Activated T-cell treated with anti-CD3 and anti-CD28 coated beads, Interleukin-2, amount 50 U/mL, for 4 hours (primary cell): ENCODE measurements at places on chromosomes 16 and 17.

DNA sequence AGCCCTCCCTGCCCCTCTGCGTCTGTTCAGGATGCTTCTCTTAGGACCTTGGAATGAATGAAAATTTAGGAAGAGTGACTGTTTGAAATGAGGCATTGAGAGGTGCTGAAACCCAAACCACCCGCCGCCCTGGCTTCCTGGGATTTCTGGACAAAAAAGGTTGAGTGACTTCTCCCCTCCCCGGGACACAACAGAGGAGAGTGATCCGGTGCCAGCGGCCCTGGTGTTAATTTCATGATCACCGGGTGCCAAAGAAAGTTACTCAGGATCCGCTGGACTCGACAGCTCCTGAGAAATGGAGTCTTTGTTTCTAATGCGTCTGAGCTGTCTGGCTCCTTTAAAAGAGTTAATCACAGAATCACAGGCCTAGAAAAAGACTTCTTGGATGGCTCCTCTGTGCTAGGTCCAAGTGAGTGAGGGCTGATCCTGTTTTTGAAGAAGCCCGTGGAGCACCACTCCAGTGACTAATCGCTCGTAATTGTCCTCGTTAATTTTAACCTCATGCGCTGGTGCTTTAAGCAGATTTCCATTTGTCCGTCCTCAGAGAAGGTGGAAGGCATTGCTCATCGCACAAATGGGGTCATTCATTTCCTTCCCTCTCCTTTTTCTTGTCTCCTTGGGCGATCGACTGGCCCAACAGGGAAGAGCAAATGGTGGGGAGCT lies 144.4 kb upstream of the ZFHX3 start:
- DNase-seq, result no peak

DNA sequence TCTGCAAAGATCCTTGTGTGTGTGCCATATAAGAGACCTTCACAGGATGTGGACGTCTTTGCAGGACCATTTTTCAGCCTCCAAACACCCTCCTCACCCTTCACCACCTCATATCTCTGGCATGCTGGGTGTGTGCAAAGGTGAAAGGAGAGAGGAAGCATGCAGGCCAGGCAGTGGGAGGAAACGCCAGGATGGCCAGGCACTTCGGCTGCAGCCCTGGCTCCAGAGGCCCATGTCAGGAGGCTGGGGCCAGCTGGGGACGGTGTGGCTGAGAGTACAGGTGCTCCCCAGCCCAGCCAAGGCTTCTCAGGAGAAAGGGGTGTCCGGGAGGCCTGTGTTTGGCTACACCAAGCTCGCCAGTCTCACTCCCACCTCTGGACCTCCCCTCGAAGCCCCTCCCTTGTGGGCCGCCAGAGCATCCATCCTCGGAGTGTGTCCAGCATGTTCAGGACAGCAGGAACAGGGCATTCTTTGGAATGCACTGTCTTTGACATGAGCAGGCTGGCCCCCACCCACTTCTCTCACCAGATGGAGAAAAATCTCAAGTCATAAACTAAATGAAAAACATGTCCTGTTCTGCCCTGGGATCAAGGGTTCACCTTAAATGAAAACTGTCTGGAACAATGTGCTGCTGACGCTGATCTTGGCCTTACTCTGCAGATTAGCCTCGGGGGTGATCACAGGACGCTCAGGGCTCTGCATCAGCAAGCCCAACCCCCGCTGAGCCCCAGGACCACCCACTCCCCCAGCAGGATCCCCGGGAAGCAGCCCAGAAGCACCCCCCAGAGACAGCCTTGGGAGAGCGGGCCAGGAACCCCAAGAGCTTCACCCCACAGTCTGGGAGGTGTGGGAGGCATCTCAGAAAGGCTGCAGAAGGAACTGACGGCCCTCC lies 15.9 kb downstream of the PEMT start:
- DNase-seq, result no peak

- peak; percentile 53 for DNase-seq
These were observed 230.3 kb downstream of the MRTFB start for GRCh38 chr16:14301169-14302030.

GRCh38 chr16:54937671-54938211 lies 7.1 kb downstream of the IRX5 start:
- no peak for DNase-seq

GRCh38 chr17:78510141-78511075 lies 66.8 kb downstream of the DNAH17 start:
- no peak for DNase-seq

GRCh38 chr17:60524463-60525327 lies 1.3 kb downstream of the APPBP2 start:
- DNase-seq, result no peak

- no peak for DNase-seq
These were observed 21.4 kb upstream of the NKD1 start for GRCh38 chr16:50526796-50527195.

DNA sequence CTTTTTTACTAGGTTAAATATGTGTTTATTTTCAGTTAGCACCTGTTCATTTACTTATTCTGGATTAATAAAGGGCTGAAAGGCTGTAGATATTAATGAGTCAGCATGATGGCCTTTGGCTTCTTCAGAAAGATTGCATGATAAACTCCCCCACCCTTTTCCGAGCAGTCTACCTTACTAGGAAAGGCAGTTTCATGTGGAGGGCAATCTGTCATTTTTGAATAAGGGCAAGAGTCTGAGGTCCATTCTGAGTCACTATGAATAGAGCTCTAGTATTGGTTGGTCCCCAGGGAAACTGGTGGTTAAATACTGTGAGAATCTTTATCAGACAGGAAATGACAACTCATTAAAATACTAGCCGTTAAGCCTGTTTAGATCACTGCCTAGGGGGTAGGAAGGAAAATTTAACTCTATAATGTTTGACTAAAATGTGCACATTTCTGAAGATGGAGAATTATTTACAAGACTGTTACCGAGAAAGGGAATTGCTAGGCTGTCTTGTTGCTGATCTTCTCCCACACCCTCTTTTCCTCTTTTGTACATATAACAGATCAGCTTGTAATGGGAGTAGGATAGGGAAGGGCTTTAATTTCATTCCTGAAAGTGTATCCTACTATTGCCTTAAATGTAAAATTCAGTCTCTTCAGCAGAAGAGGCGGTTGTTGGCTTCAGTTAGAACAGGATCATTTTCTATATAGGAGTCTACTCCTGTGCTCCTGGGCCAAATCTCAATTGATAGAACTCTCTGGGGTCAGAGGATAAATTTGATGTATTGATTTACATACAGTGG lies 63.3 kb downstream of the TUBD1 start:
- no peak for DNase-seq

- no peak for DNase-seq
These were observed 19.0 kb downstream of the ABCC12 start for GRCh38 chr16:48136547-48137360.

DNA sequence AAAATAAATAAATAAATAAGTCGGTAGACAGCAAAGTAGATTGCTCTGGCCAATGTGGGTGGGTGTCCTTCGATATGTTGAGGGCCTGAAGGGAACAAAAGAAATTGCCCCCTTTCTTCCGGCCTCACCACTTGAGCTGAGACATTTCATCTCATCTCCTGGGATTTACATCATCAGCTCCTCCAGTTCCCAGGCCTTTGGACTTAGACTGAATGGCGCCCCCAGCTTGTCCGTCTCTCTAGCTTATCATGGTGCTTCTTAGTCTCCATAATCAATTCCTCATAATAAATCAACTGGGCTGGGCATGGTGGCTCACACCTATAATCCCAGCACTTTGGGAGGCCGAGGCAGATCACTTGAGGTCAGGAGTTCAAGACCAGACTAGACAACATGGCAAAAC lies 13.8 kb upstream of the HAP1 start:
- no peak for DNase-seq

DNA sequence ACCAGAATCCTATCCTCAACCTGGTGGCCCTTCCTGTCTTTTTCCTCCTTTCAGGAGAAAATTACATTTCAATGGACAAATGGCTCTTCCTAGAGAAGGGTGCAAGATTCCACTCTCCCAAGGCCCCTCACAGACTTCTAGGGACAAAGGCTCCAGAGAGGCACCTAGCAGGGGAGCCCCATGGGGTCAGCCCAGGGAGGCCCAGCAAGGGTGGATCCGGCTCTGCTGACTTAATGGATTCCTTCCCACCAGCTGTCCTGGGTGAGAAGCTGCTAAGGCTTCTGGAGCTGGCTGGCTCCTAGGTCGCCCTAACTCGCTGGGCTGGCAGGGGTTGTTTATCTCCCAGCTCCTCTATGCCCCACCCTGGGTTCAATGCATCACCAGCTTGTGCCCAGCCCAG lies 152.4 kb downstream of the ZNF423 start:
- no peak for DNase-seq

DNA sequence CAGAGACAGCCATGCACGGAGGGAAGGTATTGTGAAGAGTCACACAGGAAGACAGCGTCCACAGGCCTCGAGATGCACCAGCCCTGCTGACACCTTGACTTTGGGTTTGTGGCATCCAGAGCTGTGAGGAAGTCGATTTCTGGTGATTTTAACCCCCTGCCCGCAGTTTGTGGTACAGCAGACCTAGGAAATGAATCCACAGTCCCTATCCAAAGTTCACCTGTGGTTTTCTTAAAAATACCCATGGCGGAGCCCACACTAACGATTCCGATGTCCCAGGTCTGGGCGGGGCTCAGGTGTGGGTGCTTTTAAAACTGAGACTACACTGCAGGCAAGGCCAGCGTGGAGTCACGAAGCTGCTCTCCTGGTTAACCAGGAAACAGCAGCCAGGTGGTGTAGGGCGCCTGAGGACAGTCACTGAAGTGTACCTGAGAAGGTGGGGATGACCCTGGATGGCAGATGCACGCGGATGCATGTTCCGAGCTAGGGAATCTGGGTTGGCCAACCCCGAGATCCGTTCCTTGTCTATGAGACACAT lies 14.4 kb upstream of the MEAK7 start:
- peak; percentile 38 for DNase-seq

GRCh38 chr16:74942566-74942965 lies 42.4 kb downstream of the WDR59 start:
- no peak for DNase-seq

DNA sequence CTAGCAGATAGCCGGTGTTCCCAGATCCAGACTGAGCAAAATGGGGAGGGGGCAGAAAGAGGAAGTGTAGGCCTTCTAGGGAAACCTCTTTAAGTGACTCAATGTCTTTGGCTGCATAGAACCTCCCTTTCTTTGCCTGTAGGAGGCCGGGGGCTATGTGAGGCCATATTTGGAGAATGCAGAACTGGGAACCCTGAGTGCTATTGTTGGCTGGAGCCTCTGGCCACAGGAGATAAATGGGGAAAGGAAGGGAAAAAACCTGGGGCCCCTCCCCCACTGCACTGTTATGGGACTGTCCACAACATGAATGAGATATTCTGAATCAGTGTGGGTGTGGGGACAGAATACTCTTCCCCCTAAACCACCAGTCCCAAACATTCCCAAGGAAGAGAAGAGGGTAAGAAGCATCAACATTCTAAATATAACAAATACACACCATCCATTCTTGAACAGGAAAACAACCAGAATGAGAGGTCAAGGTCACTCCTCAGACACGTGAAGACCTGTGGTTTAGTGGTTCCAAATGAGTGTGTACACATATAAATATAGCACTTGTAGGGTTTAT lies 2.4 kb downstream of the VPS25 start:
- no peak for DNase-seq

GRCh38 chr16:85288341-85288868 lies 176.1 kb upstream of the CIBAR2 start:
- no peak for DNase-seq

- DNase-seq, result no peak
These were observed 13.1 kb upstream of the ZFHX3 start for GRCh38 chr16:73060892-73061490.

GRCh38 chr16:383326-384051 lies 1.7 kb upstream of the PGAP6 start:
- DNase-seq, result peak; percentile 37

DNA sequence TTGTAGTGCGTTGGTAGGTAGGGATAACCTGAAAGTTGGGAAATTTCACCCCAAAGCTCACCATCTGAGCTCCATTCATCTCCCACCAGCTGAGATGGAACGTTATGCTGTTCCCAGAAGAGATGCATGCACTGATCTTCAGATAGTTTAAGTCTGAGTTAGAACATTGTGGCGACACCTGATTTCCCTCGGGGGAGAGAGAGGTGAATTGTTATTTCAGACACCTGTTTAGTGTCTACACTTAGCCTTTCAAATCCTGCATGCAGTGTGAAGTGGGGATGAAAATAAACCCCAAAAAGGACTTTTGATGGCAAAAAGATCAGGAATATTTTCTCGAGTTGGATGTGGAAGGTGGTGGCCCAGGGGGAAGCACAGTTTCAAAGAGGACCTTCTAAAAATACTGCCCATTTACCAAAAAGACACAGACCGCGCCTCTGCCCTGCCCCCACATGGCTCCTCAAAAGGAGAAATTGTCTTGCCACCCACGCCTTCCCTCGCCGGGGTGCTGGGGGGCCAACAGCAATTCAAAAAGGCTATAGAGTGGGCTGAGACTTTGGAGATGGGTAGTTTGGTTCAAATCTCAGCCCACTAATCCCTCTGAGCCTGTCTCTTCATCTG lies 11.4 kb downstream of the CIITA start:
- no peak for DNase-seq

- DNase-seq, result no peak
These were observed 45.7 kb upstream of the TOB1 start for GRCh38 chr17:50911890-50912289.

DNA sequence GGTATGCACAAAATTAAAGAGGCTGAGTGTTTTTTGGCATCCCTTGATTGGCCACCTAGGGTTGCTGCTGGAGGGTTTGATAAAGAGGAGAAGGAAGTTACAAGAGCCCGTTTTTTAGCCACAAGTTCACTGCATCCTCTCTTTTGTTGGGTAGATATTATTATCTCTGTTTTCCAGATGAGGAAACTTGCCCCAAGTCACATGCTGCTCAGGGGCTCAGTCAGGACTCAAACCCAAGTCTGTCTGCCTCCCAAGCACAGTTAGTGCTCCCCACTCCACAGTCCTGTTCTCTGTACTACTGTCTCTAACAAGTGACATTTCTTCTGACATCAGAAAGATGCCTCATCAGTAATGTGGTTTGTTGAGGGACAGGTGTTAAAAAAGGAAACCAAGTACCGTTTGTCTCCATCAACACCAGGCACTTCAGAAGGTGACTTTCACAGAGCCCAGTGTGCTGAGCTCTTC lies 1.4 kb downstream of the NT5M start:
- DNase-seq, result no peak

DNA sequence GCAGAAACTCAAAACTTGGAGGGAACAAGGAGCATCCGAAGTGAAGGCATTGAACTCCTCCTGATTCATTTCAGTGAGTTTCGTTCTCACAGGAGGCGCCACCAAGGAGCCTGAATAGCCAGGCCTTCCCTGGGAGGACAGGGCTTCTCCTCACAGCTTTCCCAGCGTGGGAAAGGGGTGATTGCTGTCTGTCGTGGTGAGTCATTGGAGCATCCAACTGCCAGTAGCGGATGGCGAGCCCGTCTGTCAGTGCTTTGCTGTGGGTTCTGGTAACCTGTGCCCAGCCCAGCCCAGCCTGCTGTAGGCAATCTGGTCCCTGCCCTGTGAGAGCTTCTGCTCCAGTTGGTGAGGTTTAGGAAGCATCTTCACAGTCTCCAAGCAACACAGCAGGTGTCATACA lies 28.3 kb downstream of the PLCD3 start:
- no peak for DNase-seq

GRCh38 chr16:87560428-87561199 lies 41.7 kb upstream of the JPH3 start:
- DNase-seq, result no peak
